GM23248 (cell line): ENCODE measurements at places on chromosomes 6 and 20. TPM values are rescaled to one million over a fixed set of nuclear protein-coding genes. Genes with fewer than 3 reads are reported as not detected.

The IL20RA gene
- polyA plus RNA-seq: not detected in 2 replicates

The FAM135A gene
- 3.5 and 4.9 TPM in 2 replicates for polyA plus RNA-seq

The OR2J3 gene
- not detected in 2 replicates for polyA plus RNA-seq

The BPIFB4 gene
- not detected in 2 replicates for polyA plus RNA-seq

The CD24 gene
- 0.54 and 0.82 TPM in 2 replicates for polyA plus RNA-seq

The HEY2 gene
- 0.13 TPM in 1 of 2 replicates, not detected in the other for polyA plus RNA-seq

The RIPOR3 gene
- polyA plus RNA-seq: 0.49 TPM in 2 replicates

The C6orf132 gene
- polyA plus RNA-seq: 2.8 and 3.2 TPM in 2 replicates

The SLC22A1 gene
- not detected in 2 replicates for polyA plus RNA-seq

The SLC23A2 gene
- polyA plus RNA-seq: 5.8 and 5.9 TPM in 2 replicates

The EFCAB8 gene
- not detected in 2 replicates for polyA plus RNA-seq

The SCGN gene
- polyA plus RNA-seq: not detected in 2 replicates

The CDSN gene
- not detected in 2 replicates for polyA plus RNA-seq

The PRICKLE4 gene
- not detected in 2 replicates for polyA plus RNA-seq

The HSPA12B gene
- polyA plus RNA-seq: 0.06 and 0.11 TPM in 2 replicates

The BMP7 gene
- 0.09 TPM in 1 of 2 replicates, not detected in the other for polyA plus RNA-seq

The GABRR2 gene
- not detected in 2 replicates for polyA plus RNA-seq

The ETV7 gene
- polyA plus RNA-seq: 0.70 and 0.99 TPM in 2 replicates

The BAG2 gene
- 40.1 and 40.4 TPM in 2 replicates for polyA plus RNA-seq

The NFATC2 gene
- polyA plus RNA-seq: 0.09 and 0.14 TPM in 2 replicates

The PEX3 gene
- polyA plus RNA-seq: 32.8 and 35.0 TPM in 2 replicates

The AKAP7 gene
- polyA plus RNA-seq: 3.2 and 3.4 TPM in 2 replicates

The CST4 gene
- polyA plus RNA-seq: not detected in 2 replicates

The TCF15 gene
- polyA plus RNA-seq: not detected in 2 replicates

The UNC5CL gene
- not detected in 2 replicates for polyA plus RNA-seq
